Glutamatergic neuron (in vitro differentiated cells): ENCODE measurements at places on chromosomes 13 and 19.
A peak's percentile ranks its signal among the peaks of the same experiment; 100 is the strongest.

GRCh38 chr19:58519355-58520256 is at the start of gene ZBTB45:
Gene ZBTB45, minus strand, starts transcription at chr19:58519810. Its CDS starts 2,137 bp downstream, at chr19:58517673.
- DNase-seq: peak; percentile 95

- DNase-seq: no peak
Measured at GRCh38 chr19:375395-376110, 31.0 kb upstream of the MIER2 start.

DNA sequence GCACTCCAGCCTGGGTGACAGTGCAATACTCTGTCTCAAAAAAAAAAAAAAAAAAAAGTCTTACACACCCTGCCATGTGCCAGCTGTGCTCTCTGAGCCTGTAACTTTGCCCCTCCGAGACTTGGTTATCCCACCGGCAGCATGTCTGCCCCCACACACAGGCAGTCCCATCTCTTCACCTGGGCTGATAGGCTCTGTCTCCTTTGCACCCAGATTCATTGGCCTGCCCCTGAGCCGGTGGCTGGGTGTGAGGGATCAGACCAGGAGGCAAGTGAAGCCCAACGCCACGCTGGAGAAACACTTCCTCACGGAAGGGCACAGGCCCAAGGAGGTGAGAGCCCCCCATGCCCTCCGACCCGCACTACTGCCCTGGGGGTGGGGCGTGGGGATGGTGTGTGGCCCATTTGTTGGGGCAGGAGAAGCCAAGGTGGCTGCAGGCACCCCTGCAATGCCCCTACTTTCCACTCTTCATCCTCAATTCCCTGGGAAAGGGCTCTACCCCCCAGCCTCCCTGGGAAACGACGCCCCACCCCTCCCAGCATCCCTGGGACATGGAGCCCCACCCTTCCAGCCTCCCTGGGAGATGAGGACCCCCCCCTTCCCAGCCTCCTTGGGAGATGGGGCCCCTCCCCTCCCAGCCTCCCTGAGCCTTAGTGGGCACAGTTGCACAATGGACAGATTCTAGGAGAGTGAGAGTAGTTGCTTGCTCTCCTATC is 45.3 kb downstream of the CERS4 start:
- DNase-seq: no peak

- peak; percentile 27 for DNase-seq
Measured at GRCh38 chr13:92175330-92175729, 776.9 kb downstream of the GPC5 start.

- no peak for DNase-seq
Measured at GRCh38 chr19:46229442-46229841, at the start of gene IGFL1. Gene IGFL1, plus strand, starts transcription at chr19:46229742. Its CDS starts 33 bp downstream, at chr19:46229775.

- no peak for DNase-seq
Measured at GRCh38 chr13:52029569-52029968, 5.1 kb downstream of the UTP14C start.

- DNase-seq: peak; percentile 98
Measured at GRCh38 chr13:24160458-24161009, at the start of gene SPATA13. Gene SPATA13, plus strand, starts transcription at chr13:24160720. Its CDS starts 62,210 bp downstream, at chr13:24222930.

- DNase-seq: peak; percentile 63
Measured at GRCh38 chr19:39319892-39320248, 793 bp downstream of the LRFN1 start.

DNA sequence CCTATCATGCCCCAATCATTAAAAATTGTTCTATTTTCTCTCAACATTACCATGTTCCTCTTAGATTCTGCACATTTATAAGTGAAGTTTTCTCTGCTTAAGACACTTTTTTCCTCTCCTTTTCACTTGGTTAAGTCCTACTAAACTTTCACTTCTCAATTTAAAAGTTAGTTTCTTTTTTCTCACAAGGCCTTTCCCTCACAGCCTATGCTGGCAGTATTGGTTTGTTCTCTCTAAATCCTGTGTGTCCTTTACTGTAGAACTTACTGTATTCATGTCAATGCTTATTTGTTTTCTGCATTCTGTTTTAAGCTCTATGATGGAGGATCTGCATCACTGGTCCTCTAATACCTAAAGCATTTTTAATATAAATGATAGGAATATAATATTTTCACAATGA is 2816.6 kb downstream of the PCDH9 start:
- no peak for DNase-seq
